Stimulated activated CD8-positive, alpha-beta memory T cell treated with anti-CD3 and anti-CD28 coated beads, Interleukin-4, amount 100 ng/mL, for 48 hours (primary cell): ENCODE measurements at places on chromosomes 5 and 9.

- no peak for DNase-seq
Measured at GRCh38 chr5:146721073-146721815, 157.3 kb downstream of the PPP2R2B start.

- no peak for DNase-seq
Measured at GRCh38 chr5:67377631-67378030, 181.0 kb upstream of the CD180 start.

DNA sequence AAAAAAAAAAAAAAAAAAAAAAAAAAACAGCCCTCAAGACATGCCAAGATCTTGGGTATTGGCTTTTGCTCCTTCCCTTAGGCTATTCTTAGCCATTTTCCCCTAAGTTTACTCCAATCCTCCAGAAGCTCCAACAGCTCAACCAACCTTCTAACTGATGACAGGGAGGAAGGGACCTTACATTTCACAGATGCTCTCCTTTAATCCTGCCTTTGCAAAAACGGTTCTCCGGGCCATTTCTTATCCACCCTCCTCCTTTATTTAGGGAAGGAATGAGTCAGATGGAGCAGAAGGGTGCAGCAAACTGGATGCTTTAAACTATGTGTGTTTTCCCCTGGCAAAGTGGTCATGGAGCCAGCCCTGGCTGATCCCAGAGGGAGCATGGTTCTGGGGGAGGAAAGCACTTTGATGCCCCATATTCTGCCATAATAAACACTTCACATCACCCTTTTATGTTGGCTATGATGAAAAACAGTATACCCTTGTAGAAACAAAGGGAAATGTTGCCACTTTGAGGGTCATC, 369.4 kb upstream of the DMAC1 start:
- no peak for DNase-seq

DNA sequence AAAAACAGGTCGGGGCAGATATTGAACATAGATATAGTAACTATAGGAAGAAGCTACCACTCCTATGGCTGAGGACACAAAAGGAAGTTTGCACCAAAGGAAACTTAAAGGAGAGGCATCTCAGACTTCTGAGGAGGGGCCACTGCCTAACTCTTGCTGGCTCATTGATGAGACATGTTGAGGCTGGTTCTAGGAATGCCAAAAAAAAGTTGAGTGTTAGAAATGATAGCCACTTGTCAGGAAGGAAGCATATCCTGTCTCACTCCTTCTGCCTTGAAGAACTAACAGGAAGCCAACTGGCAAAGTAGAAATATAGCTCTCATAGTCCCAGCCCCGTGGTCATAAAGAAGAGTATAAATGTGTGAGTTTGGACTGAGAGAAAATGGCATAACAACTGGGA, 23.3 kb upstream of the STOM start:
- DNase-seq, result no peak

DNA sequence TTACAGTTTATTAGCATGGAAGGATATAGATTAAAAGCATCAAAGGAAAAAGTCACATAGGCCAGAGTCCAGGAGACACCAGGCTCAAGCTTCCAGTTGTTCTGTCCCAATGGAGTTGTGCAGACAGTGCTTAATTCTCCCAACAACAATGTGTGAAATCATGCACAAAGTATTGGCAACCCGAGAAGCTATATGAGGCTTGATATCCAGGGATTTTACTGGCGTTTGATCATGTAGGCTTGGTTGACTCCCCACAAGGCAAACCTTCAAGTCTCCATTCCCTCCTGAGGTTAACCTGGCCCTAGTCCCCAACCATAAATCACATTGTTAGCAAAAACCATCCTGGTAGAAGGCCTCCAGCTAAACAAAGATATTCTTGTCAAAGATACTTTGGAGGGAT, 141.5 kb downstream of the ADAMTS19 start:
- DNase-seq, result no peak

DNA sequence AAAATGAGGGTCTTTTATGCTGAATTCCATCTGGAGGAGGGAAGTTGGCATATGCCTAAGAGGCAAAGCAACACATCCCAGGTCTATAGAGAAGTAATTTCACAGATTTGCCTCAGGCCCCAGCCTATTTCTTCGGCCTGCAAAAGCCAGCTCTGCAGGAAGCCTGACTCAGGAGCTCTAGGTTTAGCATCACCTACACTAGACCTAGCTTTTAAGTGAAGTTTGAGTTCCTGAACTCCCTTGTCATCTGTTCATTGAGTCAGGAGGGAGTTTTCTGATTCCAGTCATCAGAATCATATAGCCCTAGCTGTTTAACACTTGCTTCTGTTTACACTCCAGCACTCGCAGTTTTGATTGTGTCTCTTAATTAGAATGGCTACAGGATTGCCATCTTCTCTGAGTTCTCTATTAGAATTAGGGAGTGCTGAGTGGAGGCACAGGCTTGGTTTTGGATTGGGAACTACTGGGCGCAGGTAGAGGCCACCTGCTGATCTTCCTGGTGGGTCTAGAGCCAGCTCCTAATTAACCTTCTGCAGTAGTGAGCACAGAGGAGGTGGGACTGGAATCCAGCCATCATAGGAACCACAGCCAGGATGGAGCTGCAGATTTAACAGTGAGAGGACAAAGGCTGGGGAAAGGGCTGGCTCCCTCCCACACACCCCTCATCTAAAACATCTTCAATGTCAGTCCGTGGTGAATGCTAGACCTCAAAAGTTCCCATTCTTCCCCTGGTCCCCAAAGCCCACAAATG, 179.5 kb downstream of the TRIO start:
- DNase-seq, result no peak
